ENCODE measurements at places on chromosomes 12 and 14.

DNA sequence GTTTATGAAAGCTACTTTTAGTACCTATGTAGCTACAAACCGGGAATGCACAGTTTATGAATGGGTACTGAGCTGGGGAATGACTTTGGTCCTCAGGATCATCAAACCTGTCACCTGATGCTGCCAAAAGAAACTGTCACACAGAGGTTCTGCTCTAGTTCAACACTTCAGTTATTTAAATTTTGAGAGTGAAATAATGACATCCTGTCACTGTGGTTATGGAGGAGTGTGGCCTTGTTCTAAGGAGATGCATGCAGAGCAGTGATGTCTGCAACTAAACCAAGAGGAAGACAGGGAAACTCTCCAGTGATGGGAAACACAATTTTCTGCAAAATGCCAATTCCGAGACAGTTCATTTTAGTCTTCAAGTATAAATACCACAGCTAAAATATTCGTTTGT is 4.8 kb upstream of the AEBP2 start:
- DNase-seq = no peak

DNA sequence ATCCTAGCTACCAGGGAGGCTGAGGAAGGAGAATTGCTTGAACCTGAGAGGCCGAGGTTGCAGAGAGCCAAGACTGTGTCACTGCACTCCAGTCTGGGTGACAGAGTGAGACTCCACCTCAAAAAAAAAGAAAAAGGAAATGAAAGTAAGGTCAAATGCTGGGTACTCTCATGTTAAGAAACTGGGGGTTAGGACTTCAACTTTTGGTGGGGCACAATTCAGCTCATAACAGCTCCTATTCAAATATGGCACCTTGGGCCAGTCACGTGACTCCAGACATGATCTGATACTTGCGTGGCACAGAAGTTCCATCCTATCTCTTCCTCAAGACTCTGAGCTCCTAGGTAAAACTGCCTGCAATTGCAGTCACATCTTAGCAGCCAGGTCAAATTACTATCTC is 142.7 kb downstream of the EGLN3 start:
- DNase-seq = no peak

GRCh38 chr12:29439506-29439905 is 58.0 kb downstream of the OVCH1 start:
- DNase-seq = no peak

DNA sequence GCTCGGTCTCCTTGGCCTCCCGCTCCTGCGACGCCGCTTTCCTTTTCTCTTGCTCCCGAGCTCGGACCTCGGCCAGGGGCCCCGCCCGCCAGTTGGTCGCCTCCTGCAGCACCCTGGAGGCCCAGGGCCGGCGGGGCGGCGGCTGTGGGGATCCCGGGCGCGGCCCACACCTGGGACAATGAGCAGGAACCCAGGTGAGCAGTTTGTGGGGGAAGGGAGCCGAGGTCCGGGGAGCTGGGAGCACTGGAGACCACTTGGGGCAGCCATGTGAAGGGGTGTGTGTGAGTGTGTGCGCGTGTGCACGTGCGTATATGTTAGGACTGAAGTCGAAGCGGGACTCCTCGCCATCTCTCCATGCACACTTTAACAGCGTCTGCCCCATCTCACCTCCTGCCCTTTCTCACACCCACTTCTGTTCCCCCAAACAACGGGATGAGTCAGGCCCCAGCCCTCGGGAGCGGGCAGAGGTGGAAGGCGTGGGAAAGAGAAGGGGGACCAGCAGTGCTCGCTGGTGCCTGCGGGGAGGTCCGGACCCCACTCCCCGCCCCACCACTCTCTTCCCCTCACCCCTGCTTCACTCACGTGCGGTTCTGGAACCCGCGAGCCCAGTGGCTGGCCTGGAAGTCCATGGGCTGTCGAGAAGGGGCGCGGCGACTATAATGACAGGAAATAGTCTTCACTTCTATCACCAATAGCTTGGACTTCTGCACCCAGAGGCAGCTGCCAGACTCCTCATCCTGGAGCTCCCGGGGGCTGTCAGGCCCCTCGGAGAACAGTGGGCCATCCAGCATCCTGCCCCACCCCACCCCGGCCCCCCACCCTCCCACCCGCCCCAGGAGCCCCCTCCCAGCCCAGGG is 450 bp downstream of the DDN start:
- DNase-seq = no peak

DNA sequence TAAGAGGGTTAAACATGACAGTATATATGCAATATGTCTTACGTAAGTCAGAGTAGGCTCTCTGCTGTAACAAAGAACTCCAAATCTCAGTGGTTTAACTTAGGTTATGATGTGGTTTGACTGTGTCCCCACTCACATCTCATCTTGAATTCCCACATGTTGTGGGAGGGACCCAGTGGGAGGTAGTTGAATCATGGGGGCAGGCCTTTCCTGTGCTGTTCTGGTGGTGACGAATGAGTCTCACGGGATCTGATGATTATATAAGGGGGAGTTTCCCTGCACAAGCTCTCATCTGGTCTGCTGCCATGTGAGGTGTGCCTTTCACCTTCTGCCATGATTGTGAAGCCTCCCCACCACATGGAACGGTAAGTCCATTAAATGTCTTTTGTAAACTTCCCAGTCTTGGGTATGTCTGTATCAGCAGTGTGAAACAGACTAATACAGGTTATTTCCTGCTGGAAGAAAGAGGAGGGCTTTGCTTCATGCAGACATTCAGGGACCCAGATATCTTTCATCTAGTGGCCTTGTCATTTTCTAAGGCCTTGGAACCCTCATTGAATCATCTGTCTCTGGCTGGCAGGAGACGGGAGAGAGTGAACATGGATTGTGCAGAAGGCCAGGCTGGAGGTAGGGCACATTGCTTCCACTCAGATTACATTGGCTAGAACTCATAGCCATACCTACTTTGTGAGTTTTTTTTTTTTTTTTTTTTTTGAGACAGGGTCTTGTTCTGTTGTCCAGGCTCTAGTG is 96.1 kb downstream of the CRADD start:
- no peak for DNase-seq

DNA sequence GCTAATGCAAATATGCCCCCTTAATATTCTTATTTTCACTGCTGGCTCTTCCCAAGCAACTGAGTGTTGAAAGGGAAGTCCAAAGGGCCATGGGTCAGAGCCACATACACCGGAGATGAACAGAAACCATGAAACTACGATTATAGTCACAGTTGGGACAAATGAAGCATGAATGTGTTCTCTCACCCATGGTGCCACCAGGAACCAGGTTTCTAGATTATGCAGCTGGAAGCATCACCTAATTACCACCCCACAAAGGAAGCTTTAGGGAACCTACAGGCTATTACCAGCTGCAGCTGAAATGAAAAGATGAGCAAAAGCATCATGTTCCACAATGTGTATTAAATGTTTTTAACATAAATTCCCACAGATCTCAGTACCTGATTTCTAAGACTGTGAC is 15.4 kb downstream of the TMTC1 start:
- DNase-seq = no peak

GRCh38 chr12:76967181-76967885 is 88.5 kb upstream of the CSRP2 start:
- DNase-seq = no peak

- no peak for DNase-seq
Measured at GRCh38 chr12:62707939-62708338, 227.0 kb downstream of the PPM1H start.

DNA sequence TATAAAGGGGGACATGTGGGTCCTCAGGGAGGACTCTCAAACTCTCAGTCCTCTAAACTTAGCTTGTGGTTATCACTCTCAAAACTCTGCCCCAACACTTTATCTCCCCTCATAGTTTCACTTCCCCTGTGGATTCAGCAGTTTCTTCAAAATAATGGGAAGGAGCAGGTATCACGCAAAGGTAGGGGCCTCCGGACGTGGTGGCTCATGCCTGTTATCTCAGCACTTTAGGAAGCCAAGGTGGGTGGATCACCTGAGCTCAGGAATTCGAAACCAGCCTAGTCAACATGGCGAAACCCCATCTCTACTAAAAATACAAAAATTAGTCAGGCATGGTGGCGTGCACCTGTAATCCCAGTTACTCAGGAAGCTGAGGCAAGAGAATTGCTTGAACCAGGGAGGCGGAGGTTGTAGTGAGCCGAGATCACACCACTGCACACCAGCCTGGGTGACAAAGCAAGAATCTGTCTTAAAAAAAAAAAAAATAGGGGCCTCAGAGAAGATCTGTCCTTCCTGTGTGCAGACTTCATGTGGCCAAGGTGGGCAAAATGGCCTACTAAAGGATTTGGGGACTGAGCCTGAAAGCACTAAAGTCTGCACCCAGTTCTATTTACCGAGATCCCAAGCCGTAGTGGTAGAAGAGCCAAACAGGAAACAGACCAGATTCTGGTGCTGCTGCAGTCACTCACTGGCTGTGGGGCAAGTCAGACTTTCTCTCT is 6.4 kb downstream of the ITGB7 start:
- peak; percentile 73 for DNase-seq

DNA sequence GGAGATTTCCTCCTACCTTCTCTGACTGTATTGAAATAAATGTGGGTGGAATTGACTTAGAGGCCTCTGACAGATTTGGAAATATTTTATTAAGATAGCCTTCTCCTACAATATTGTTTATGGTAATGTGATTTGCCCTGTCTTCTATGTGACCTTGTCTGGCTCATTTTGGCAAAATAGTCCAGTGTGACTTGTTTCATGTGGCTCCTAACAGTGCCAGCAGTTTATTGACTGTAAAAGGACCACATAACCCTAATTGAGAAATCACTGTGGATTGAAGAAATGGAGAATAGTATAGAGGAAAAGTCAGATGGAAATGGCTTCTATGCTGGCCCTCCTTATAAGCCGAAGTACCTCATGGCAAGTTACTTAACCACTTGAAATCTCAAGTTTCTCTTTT is 170.9 kb upstream of the PTPRQ start:
- no peak for DNase-seq

DNA sequence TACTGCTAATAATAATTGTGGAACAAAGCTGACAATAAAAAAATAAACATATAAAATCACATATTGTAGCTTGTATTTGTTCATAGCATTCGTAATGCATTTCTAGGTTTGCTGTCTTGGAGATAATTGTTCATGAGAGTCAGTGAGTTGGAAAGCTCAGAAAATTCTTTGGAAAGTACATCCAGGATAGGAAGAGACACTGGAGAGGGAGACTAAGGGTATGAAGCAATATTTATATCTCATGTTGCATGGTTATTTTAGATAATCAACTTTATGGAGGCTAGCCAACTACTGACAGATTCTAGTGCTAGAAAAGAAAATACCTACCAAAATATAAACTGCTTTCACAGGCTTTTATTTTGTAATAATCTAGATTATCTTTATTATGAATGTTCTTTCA is 1095.2 kb downstream of the FSCB start:
- no peak for DNase-seq

DNA sequence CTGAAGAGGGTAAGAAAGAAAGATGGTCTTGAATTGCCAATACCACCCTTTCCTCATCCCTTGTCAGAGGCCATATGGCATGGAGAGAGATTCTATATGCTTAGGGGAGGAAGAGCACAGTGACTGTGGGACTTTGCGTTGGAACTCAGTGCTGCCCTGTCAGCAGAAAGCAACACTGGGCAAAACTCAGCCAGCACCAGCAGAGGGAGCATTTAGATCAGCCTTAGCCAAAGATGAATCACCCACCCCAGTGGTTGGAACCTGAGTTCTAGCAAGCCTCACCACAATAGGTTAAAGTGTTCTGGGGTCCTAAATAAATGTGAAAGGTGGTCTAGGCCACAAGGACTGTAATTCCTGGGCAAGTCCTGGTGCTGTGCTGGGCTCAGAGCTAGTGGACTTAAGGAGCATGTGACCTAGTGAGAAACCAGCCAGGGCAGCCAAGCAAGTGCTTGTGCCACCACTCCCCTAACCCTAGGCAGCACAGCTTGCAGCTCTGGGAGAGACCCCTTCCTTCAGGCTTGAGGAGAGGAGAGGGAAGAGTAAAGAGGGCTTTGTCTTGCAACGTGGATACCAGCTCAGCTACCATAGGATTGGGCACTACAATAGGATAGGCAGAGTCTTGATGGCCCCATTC is 11.4 kb upstream of the BCAT1 start:
- no peak for DNase-seq

DNA sequence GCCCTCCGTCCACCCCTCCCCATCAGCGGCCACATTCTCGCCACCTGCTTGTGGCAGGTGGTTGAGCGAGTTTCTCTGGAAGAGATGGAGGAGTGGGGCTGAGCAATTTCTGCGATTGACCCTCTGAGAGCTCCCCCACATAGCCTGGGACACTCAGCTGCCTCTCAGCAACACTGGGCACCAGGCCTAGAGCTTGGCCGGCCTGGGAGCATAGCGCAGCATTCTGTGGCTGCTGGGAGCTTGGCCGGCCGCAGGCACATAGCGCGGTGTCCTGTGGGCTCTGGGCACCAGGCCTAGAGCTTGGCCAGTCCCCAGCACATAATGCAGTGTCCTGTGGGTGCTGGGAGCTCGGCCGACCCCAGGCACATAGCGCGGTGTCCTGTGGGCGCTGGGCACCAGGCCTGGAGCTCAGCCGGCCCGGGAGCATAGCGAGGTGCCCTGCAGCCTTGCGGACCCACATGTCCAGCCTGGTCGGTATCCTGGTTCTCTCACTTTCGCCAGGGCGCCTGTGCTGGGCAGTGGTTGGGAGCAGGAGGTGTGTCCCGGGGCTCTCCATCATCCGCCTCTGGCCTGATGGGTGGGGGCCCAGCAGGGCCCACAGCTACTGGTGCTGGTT is 43.8 kb downstream of the LRCOL1 start:
- DNase-seq = no peak

DNA sequence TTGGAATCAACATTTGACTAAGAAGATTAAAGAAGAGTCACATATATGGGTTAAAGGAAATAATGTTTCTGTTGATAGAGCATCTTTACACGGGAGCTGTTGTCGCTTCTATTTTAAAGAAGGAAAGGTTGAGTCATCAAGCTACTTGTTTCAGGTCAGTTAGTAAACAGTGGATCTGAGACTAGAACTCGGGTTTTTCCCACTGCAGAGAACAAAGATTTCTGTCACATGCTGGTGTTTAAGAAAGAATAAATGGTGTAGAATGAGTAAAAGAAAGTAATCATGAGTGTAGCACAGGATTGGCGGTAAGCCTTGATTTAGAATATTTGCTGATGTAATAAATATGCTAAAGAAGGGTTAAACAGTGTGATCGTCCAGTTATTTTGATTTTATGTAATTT is 455.5 kb downstream of the AEBP2 start:
- no peak for DNase-seq

DNA sequence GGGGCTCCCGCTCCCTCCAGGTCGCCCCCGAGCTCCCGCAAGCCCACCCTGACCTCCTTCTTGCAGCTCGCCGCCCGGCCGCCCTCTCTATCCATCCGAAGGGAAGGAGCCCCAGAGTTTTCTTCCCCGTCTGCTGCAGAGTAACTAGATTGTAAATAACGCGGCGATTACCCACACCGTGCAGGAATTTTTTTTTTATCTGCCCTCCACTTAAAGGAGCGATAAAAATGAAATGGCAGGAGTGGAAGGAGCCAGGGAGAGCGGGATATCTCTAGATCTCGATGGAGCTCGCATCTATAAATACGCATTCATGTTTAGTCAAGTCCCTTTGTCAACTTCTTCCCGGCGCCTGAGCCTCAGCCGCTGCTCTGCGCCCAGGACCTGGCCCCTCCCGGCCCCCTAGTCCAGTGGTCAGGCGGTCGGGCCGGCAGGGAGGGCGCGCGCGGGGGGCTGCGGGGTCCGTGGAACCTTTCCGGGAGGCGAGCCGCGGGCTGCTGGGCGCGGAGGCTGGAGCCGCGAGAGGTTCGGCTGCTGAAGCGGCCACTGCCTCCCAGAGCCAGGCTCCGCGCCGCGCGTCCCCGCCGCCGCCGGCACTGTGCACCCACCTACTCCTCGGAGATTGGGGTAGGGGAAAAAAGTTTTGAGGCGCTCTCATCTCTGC is 386.0 kb downstream of the BCAT1 start:
- no peak for DNase-seq

- no peak for DNase-seq
Measured at GRCh38 chr12:56631790-56632700, 1.9 kb upstream of the BAZ2A start.

GRCh38 chr12:70576341-70577282 is 60.6 kb downstream of the PTPRB start:
- DNase-seq = peak; percentile 10
